Central memory CD4-positive, alpha-beta T cell (primary cell): ENCODE measurements at places on chromosomes 6 and 20.

GRCh38 chr20:38147163-38147562 is 17.9 kb downstream of the TGM2 start:
- no peak for DNase-seq

DNA sequence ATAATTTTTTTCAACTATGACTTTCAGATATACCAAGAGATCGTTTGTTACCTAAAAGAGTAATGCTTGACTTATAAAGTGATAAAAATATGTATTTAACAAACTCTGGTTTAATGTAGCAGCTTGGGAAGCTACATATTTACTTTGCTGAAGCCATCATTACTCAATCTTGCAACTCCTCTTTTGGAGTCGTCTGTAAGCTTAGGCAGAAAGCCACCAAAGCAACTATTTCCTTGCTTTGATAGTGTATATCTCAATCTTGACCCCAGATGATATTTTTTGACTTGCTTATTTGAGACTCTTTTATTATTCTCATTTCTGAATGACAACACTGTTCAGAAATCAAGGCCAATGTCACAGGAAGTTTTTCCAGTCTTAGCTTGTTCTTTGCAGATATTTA is 183.0 kb downstream of the SAMD5 start:
- no peak for DNase-seq

DNA sequence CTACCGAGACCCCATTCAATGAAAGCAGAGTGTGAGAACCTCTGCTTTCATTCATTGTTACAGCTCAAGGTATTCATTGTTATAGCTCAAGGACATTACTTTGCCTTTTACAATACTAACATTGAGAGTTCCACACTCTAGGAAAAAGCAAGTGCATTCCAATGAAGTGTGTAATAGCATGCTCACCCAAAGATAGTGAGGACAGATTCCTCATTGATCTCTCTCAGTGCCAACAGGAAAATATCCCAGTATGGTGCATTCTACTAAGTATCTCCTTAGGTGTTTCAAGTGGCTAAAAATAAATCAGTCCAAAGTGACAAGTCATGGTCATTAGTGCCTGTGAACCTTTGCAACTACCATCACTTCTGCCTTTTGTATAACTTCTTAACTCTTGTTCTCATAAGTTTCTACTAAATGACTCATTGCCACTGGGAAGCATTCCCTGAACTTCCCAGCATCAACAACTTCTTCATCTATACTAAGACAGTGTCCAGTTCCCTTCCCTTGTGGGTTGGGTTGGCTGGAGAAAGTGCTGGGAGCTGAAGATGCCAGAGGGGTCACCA is 140.7 kb upstream of the STXBP5 start:
- DNase-seq, result no peak

- no peak for DNase-seq
Measured at GRCh38 chr6:14498748-14499147, 381.2 kb downstream of the CD83 start.

DNA sequence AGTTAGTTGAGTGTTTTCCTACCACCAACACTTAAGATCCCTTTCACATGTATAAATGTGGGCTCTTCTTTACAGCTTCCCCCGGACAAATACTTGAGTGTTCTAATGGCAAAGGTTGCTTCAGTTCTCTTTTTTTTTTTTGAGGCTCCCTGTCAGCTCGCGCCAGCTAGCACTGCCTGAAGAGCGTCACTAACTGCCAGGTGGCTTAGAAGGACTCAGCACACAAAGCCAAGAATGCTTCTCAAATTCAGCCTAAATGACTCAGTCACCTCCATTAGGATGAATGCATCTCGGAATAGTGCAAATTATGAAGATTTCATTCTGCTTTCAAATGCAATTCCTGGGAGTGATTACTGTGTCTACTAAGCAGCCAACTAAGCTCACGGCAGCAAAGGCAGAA is 150.7 kb upstream of the BTBD3 start:
- no peak for DNase-seq
